Activated naive CD4-positive, alpha-beta T cell treated with Interleukin-2 at 50 U/mL for 16 hours (primary cell): ENCODE measurements at places on chromosomes 5 and 9.

DNA sequence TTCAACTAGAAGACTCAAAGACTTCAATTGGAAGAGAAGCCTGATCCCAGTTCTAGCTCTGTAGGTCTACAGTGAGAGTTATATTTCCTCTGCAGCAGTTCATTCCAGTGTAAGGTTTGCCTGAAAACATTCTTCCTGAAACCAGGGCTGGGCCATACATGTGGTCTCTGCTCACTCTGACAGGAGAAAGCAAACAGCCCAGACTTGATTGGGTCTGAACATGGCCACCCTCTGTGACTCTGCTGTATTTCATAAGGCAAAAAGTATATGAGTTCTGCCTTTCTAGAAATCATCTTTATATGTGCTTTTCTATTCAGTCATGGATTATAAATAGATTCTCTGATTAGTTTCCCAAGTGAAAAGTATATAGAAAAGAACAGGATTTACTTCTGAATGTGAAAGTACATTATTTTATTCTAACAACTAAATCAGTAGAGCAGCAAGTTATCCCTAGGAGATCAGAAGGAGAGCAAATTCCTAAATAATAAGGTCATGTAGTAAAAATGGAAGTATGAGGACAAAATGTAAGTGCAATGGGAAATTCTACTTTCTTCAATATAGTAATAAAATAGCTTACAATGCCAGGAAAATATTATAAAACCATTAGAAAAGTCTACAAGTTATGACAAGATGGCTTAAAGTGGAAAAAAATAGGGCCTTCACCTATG, 144.3 kb downstream of the EFNA5 start:
- no peak for DNase-seq

- no peak for DNase-seq
Observed at GRCh38 chr9:90552317-90552716, 90.3 kb downstream of the DIRAS2 start.

DNA sequence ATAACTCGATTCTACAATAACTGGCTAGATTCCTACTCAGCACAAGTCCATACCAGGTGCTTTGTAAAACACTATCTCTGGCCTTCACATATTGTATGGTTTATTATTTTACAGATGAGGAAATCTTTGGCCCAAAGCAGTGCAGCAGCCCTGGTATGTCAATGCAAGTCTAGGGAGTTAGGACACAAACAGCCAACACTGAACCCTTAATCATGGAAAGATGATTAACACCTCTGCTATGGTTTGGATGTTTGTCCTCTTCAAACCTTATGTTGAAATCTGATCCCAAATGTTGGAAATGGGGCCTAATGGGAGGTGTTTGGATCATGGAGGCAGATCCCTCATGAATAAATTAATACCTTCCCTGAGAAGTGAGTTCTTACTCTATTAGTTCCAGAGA, 76.6 kb downstream of the MAPKAP1 start:
- no peak for DNase-seq

DNA sequence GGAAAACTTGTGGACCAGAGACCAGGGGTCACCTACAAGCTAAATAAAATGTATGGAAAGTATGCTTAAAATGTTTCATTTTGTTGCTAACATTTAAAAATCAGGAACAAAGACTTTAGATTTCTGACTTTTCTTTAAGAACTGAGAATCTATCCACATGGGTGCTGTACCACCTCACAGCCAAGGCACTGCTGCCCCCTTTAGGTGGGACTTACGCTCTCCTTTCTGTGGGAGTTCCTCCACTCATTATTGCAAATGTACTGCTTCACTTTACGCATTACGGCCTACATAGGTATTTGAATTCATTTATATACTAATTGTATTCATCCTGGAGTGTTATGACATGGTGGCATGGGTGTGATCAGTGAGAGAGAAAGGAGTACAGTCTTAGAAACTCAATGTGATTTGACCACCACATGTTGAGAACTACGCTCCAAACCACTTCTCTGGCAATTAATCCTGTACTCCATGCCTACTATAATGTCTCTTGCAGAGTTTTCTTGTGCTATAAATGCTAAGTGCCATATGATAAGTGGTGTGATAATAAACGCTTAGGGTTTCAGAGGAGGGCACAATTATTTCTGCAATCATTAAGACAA, 24.7 kb upstream of the CETN3 start:
- peak; percentile 40 for DNase-seq

DNA sequence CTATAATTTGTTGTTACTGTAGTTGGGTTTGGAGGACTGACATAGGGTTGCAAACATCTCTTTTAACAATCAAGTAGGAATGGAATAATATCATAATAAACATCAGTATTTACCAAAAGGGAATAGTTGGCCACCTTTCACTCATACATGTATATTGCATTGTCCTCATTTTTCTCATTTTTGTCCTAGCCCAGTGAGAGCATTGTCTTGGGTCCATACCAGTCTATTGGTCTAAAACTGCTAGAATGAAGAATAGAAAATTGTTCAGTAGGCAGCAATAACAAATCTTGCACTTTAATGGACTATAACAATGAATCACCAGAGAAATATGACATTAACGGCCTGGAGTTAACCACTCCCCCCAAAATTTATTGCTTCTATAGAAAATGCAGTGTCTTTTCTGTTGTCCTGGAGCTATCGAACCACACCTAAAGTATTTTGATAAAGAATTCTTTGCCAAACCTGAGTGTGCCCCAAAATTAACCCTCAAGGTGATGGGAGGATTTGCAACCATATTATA, 80.9 kb upstream of the IL33 start:
- DNase-seq, result no peak

- DNase-seq, result no peak
Observed at GRCh38 chr5:66232706-66233445, 88.8 kb downstream of the SREK1 start.

DNA sequence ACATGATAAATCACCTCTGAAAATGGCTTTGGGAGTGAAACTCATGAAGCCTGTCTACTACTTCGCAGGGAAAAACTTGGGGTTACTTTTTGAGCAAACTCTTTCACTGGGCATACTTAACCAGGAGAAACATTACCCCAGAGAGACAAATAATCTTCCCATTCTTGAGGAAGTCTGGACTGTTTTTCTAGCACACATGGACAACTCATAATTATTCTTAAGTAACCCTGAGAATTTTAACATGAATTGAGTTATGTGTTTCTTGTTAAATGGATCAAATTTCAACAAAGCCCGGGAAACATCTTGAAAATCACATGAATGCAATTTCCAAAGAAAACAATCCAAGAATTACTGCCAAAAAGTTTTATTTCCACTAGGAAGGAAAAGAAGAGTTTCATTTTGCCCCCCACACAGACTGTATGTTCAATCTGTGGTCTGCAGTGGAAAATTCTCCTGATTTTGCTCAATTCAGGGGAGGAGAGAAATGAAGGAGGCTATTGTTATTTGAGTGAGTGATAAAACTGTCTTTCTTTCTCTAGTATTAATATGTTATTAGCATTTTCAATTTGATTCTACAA, 564.8 kb upstream of the CLINT1 start:
- no peak for DNase-seq

DNA sequence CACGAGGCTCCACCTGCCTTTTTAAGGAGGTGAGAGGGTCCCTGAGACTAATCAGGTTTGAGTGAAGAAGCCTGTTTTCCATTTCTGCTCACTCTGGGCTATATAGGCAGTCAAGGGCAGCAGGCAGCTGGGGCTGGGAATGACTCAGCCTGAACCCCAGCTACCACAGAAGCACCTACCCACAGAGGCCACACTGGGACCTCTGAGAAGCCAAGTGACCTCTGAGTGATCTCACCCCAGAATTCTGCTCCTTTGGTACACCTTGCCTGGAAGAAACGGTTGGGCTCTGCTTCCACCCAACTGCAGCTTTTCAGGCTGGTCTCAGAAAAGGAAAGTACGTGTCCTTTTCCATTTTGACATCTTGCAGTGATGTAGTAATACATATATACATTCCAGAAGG, 6.8 kb downstream of the FAM219A start:
- no peak for DNase-seq

- DNase-seq, result no peak
Observed at GRCh38 chr5:94391996-94392395, 226.4 kb downstream of the KIAA0825 start.

GRCh38 chr9:32500768-32501167, 25.2 kb downstream of the RIGI start:
- no peak for DNase-seq

DNA sequence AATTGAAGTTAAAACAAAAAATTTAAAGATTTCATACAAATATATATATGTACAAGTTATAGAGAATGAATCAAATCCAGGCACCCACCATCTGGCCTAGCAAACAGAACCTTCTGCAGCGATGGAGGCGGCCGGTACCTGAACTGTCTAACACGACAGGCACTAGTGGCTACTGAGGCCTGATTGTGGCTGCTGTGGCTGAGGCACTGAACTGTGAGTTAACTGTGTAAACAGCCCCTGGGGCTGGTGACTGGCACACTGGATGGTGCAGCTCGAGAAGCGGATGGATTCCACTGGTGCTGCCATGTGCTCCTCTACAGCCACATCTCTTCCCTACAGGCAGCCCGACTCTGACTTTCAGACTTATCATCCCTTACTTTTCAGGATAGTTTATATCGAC, 82.4 kb downstream of the RAPGEF1 start:
- no peak for DNase-seq

- no peak for DNase-seq
Observed at GRCh38 chr5:11007269-11007870, 246.3 kb upstream of the DAP start.

DNA sequence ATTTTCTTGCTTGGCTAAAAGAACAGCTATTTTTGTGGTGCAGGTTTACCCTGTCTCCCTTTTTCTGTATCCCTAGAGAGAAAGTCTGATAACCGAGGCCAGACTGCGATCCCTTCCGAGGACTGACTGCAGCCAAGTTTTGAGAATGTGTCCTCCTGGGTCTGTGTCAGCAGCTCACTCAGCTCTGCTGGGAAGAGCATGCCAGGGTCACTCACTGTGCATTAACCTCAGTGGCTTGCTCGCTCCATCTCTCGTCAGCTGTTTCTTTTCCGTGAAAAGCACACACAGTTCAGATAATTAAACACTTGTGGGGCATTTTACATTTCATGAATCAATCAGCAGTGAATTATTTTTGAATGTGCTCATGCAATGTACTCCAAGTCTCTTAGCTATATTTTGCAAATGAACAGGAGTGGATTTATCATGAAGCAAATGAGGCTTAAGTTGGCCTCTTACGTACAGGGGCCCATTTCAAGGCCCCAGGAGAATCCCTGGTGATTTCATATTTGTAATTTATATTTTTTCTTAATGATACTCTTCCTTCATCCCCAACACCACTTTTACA, 252.1 kb downstream of the SMARCA2 start:
- DNase-seq, result no peak

DNA sequence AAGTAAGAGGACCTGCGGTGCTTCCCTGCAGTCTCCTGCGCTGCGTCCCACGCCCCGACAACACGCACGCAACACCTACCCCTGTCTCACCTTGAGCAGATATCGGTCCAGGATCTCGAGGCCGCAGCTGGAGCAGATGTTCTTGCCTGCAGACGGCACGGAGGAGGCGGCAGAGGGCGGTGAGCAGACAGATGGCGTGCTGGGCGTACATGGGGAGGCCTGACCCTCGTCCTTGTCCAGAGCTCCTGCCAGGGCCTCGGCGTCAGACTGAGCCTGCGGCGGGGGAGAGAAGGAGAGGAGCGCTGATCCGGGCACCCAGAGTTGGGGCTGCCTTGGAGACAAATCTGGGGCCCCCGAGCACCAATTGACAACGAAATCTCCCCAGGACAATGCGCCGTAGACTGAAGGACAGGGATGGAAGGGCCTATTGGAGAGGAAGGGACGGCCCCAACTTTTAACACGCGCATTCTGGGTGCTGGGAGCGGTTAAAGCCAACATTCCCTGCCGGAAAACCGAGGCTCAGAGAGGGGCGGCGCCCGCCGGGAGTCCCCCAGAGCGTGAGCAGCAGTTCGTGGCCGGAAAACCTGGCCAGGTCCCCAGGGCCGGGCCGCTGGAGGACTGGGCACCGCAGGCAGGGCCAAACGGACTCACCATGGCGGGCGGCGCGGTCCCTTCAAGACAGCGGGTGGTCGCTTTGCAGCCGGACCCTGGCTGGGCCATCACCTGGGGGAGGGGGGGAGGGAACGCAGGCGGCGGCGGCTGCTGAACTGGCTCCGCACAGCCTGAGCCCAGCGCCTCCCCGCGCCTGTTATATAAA, 1.8 kb downstream of the LHX6 start:
- no peak for DNase-seq

DNA sequence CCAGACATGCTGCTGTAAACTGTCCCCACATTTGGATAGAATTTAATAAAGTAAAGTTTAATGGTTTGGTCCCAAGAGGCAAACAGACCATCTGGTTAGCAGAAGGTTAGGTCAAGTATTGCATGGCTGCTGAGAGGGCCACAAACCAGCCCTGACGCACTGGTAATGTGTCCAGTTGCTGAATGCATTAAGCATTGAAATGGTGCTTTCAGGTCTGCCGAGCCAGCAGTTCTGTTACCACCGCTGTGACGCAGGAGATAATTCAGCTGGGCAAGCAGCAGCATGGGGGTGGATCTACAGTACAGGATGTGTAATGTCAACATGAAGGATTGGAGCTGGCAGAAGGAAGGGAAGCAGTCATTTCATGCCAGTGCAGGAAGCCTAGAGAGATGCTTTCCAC, 16.0 kb downstream of the ZNF462 start:
- DNase-seq, result no peak

GRCh38 chr9:34123682-34124081, 2.8 kb downstream of the DCAF12 start:
- DNase-seq, result peak; percentile 11

GRCh38 chr9:99405359-99405758, 183.3 kb downstream of the SEC61B start:
- no peak for DNase-seq

- DNase-seq, result no peak
Observed at GRCh38 chr9:28883234-28883633, 1310.0 kb upstream of the C9orf72 start.

DNA sequence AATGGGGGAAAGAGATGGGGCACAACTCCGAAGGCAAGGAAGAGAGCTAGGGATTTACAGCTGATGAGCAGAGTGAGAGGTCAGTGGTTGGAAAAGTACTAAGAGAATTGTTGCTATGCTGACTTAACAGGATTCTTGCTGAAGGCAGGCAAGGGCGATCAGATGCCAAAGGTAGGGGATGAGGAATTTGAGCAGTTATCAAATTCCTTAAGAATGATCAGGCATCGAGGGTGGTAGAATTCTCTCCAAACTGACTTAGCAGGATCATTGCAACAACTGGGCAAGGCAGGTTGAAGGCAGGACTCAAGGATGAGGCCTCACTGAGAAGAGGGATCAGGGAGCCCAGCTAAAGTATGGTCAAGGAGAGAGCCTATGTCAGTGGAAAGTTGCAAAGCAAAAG, 171.0 kb downstream of the HSD17B3 start:
- DNase-seq, result no peak

GRCh38 chr5:62287237-62287636, 18.8 kb upstream of the KIF2A start:
- no peak for DNase-seq

DNA sequence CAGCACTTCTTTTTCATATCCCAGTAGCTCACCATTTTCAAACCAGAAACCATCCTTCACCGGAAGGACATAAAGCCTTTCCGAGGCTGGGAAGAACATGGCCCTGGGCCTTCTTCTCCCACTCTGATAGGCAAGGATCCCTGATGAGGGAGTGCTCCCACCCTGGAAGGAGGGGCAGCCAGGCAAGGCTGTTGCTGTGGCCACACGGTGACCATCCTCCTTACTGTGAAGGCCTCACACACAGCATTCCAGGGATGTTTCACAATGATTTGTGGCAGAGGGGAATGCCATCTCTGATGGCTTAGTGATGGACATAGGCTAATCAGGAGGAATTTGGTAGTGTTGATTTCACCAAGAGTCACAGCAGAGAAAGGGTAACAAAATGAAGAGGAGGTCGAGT, 130.7 kb downstream of the ADAMTS12 start:
- no peak for DNase-seq

GRCh38 chr9:129275626-129276247, 97.7 kb upstream of the IER5L start:
- DNase-seq, result no peak
